ENCODE measurements at places on chromosomes 4 and X. TPM values are rescaled to one million over a fixed set of nuclear protein-coding genes. Genes with fewer than 3 reads are reported as not detected.

GRCh38 chrX:41526271-41526670 lies 79.1 kb downstream of the NYX start:
- H3K27me3 ChIP-seq = no peaks in the 10 kb centered on the region
- no peak for DNase-seq
- peaks cover 28% of the 10 kb centered on the region for H3K4me1 ChIP-seq

GRCh38 chr4:13328591-13328990 lies 155.5 kb downstream of the RAB28 start:
- no peaks in the 10 kb centered on the region for H3K27me3 ChIP-seq
- no peak overlapping the region for H3K27ac ChIP-seq
- no peak overlapping the region for H3K4me3 ChIP-seq
- DNase-seq = no peak
- H3K4me1 ChIP-seq = peaks cover 36% of the 10 kb centered on the region

GRCh38 chr4:21083413-21083812 lies 383.2 kb downstream of the PACRGL start:
- H3K36me3 ChIP-seq = no peaks in the 10 kb centered on the region
- no peak for DNase-seq
- no peaks in the 10 kb centered on the region for H3K4me1 ChIP-seq
- H3K27ac ChIP-seq = no peak overlapping the region
- no peak overlapping the region for H3K4me3 ChIP-seq
- H3K27me3 ChIP-seq = no peaks in the 10 kb centered on the region

- no peak overlapping the region for H3K4me3 ChIP-seq
- peaks cover 10% of the 10 kb centered on the region for H3K27me3 ChIP-seq
- no peaks in the 10 kb centered on the region for H3K4me1 ChIP-seq
- H3K36me3 ChIP-seq = no peaks in the 10 kb centered on the region
Observed at GRCh38 chr4:105878668-105879067, 16.6 kb upstream of the NPNT start.

DNA sequence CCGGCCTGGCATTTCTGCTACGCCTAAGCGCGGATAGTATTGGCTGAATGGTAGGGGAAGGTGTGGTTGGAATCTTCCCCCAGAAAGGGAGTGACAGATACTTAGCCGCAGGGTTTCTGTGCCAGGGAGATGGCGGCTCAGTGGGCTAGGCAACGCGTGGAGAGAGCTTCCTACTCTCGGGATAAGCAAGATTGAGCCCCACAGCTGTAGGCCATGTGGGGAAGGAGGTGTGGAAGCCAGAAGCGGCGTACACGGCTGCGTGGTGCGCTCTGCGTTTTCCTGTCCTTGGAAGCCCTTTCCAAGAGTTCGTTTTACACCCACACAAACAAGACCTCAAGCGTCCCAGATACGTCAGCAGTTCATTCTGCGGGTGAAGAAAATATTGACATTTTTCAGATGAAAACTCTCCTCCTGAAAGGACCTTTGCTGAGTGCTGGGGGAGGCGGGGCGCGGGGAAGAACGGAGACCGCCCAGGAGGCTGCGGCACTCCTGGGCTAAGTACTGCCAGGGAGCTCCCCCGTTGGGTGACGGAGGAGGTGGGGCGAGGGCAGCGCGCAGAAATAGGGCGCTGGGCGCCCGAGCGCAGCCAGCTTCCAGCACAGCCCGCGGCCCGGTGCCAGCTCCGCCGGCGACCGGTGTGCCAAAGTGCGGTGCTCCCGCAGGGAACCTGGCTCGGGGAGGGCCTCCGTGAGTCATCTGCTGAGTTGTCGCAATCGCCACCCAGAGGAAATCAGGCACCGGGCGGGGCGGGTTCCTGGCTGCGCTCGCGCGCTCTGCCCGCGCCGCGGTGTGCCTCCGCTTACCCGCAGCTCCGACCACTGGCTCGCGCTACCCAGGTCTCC lies at the start of gene GPAT3:
Gene GPAT3 (plus strand): TSS at position 589 of the 842 bp plus-strand sequence. CDS start 515 bp downstream, outside the sequence.
- peaks cover 80% of the 10 kb centered on the region for H3K27me3 ChIP-seq
- peaks cover 15% of the 10 kb centered on the region for H3K4me1 ChIP-seq
- H3K4me3 ChIP-seq = peak within 1 kb of the TSS; percentile 86
- DNase-seq = peak; percentile 8
- H3K36me3 ChIP-seq = no peaks in the 10 kb centered on the region

GRCh38 chr4:57544811-57545654 lies 434.8 kb upstream of the IGFBP7 start:
- H3K4me3 ChIP-seq = no peak overlapping the region
- no peaks in the 10 kb centered on the region for H3K27me3 ChIP-seq
- no peaks in the 10 kb centered on the region for H3K4me1 ChIP-seq
- no peaks in the 10 kb centered on the region for H3K36me3 ChIP-seq
- no peak overlapping the region for H3K27ac ChIP-seq
- DNase-seq = no peak

- no peaks in the 10 kb centered on the region for H3K27me3 ChIP-seq
- H3K4me3 ChIP-seq = no peak overlapping the region
- peaks cover 39% of the 10 kb centered on the region for H3K4me1 ChIP-seq
- DNase-seq = no peak
- H3K36me3 ChIP-seq = no peaks in the 10 kb centered on the region
Observed at GRCh38 chrX:115533485-115533884, 27.5 kb upstream of the PLS3 start.

GRCh38 chr4:150237110-150237872 lies 159.0 kb downstream of the DCLK2 start:
- H3K4me3 ChIP-seq = no peak overlapping the region
- H3K4me1 ChIP-seq = peaks cover 5% of the 10 kb centered on the region
- no peak overlapping the region for H3K27ac ChIP-seq
- no peaks in the 10 kb centered on the region for H3K27me3 ChIP-seq

- no peak overlapping the region for H3K27ac ChIP-seq
- no peaks in the 10 kb centered on the region for H3K27me3 ChIP-seq
- no peak for DNase-seq
- H3K4me1 ChIP-seq = peaks cover 17% of the 10 kb centered on the region
- no peak overlapping the region for H3K4me3 ChIP-seq
- H3K36me3 ChIP-seq = no peaks in the 10 kb centered on the region
Observed at GRCh38 chr4:92246384-92246783, 57.4 kb upstream of the GRID2 start.

GRCh38 chr4:141467225-141467624 lies 169.2 kb upstream of the IL15 start:
- no peaks in the 10 kb centered on the region for H3K4me1 ChIP-seq
- no peak overlapping the region for H3K27ac ChIP-seq
- no peak for DNase-seq
- no peak overlapping the region for H3K4me3 ChIP-seq

DNA sequence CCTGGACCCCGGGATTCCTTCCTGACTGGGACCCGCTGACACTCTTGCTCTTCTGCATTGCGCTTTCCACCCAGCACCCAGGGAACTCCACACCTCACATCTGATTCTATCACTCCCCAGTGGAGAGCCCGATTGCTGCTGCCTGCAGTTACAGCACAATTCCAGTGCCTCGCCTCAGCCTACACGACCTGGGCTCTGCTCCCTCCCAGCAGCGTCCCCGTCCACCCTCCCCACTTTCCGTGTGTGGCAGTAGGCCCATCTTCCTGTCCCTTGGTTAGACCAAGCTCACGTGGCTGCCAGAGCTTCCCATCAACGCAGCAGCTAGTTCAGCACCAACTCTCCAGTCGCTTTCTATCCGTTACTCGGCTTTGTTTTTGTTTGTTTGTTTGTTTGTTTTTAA lies 66.6 kb upstream of the SORBS2 start:
- peaks cover 3% of the 10 kb centered on the region for H3K36me3 ChIP-seq
- no peaks in the 10 kb centered on the region for H3K27me3 ChIP-seq
- H3K27ac ChIP-seq = peak overlapping the region; percentile 79
- peaks cover 5% of the 10 kb centered on the region for H3K4me1 ChIP-seq
- DNase-seq = no peak
- no peak overlapping the region for H3K4me3 ChIP-seq

DNA sequence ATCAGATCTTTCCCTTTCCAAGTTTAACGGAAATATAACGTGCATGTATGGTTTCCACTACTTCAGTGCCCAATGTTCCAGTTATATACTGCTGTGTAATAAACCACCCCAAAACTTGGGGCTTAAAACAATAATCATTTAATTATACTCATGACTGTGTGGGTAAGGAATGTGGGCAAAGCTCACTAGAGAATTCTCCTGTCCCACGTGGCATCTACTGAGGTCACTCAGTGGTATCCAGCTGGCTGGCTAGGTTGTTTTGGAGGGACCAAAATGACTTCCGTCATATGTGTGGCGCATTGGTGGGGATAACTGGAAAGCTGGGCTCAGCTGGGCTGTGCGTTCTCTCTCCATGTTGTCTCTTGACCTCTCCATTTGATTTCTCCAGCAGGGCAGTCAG lies 18.5 kb downstream of the ZCCHC18 start:
- no peaks in the 10 kb centered on the region for H3K4me1 ChIP-seq
- DNase-seq = no peak
- H3K4me3 ChIP-seq = no peak overlapping the region
- no peaks in the 10 kb centered on the region for H3K27me3 ChIP-seq
- H3K36me3 ChIP-seq = peaks cover 3% of the 10 kb centered on the region

- H3K4me1 ChIP-seq = no peaks in the 10 kb centered on the region
- no peaks in the 10 kb centered on the region for H3K27me3 ChIP-seq
- no peak overlapping the region for H3K4me3 ChIP-seq
Observed at GRCh38 chrX:50839730-50840129, 25.7 kb upstream of the SHROOM4 start.

Gene CLDN34
- total RNA-seq = 0.33 TPM

Gene SNX12
- total RNA-seq = 78.3 TPM

Gene MYOZ2
- not detected for total RNA-seq
